Left ventricle myocardium inferior (tissue), 1 donor: ENCODE measurements at places on chromosomes 6 and 20. TPM values are rescaled to one million over a fixed set of nuclear protein-coding genes. Genes with fewer than 3 reads are reported as not detected.
A peak's percentile ranks its signal among the peaks of the same experiment; 100 is the strongest.

GRCh38 chr6:149236589-149236988, 80.9 kb upstream of the TAB2 start:
- H3K36me3 ChIP-seq: no peaks in the 10 kb centered on the region
- no peak overlapping the region for H3K27ac ChIP-seq
- peaks cover 14% of the 10 kb centered on the region for H3K4me1 ChIP-seq
- no peak for DNase-seq
- H3K4me3 ChIP-seq: no peak overlapping the region

DNA sequence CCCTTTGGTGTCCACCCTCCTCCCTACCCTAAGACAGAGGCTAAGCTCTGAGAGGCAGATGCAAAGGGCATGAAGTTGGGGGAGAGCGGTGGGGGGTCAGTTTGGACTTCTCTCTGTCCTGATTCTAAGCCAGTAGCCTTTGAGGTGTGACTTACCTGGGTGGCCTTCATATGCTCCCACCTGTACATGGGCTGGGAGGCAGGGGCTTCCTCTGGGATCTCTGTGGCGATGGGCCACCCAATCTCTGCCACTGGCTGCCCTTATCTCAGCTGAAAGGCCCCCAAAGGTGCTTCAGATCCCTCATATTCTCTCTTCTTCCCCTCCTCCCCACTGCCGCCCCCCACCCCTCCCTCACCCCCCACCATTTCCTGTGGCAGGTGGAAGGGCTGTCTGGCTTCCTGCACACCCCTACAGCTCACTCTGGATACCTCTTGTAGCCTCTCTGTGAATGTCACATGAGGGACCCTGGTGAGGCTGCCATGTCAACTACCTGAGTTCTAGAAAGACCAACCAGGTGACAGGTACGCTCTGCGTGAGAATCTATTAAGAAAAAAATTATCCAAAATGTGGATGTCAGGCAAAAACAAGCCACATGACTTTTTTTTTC, 34.0 kb downstream of the PNLDC1 start:
- no peak overlapping the region for H3K4me3 ChIP-seq
- H3K27me3 ChIP-seq: peaks cover 14% of the 10 kb centered on the region
- no peaks in the 10 kb centered on the region for H3K36me3 ChIP-seq
- H3K27ac ChIP-seq: peak overlapping the region; percentile 12
- DNase-seq: no peak

- H3K36me3 ChIP-seq: no peaks in the 10 kb centered on the region
- peaks cover 95% of the 10 kb centered on the region for H3K27me3 ChIP-seq
- H3K4me3 ChIP-seq: no peak overlapping the region
- DNase-seq: peak; percentile 66
These were observed 8.9 kb downstream of the VSTM2L start for GRCh38 chr20:37911838-37912281.

The ZNF334 gene
- 0.71 TPM for total RNA-seq

- DNase-seq: no peak
- H3K4me3 ChIP-seq: no peak overlapping the region
- peaks cover 7% of the 10 kb centered on the region for H3K36me3 ChIP-seq
- H3K27ac ChIP-seq: no peak overlapping the region
These were observed 46.2 kb downstream of the HACE1 start for GRCh38 chr6:104813552-104813951.

The F13A1 gene
- total RNA-seq: 93.1 TPM

GRCh38 chr6:157668009-157668401, 155.0 kb upstream of the SNX9 start:
- peaks cover 2% of the 10 kb centered on the region for H3K36me3 ChIP-seq
- H3K4me1 ChIP-seq: peaks cover 26% of the 10 kb centered on the region
- H3K27ac ChIP-seq: no peak overlapping the region
- H3K4me3 ChIP-seq: no peak overlapping the region

DNA sequence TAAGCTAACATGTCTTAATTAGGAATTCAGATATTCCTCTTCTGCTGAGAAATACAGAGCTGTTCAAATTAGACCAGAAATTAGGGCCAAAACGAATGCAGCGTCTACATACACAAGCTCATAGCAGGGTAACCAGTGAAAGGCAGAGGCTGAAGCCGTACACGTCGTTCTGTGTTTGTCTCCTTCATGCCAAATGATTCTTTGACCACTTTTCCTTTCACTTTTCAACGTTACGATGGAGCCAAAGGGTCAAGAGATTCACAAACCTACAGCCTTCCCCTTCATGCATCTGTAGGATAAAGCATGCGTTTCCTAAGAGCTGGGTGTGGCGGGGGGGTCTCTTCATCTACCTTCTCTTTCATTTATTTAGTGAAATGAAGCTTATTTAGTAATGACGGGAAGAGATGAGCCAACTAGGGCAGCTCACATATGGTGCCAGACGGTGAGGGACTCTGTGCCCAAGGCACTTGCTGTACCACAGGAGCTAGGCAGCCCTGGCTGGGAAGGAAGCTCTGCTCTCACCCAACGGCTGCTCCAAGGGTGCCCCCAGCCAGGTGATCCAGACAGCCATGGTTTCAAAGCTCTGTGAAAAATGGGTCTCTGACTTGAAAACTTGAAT, 178.0 kb downstream of the ATXN1 start:
- peak overlapping the region; percentile 20 for H3K4me3 ChIP-seq
- peak overlapping the region; percentile 35 for H3K27ac ChIP-seq
- H3K4me1 ChIP-seq: peaks cover 11% of the 10 kb centered on the region
- no peak for DNase-seq
- H3K36me3 ChIP-seq: peaks cover 11% of the 10 kb centered on the region

GRCh38 chr6:169646906-169647567, 54.8 kb downstream of the WDR27 start:
- H3K4me1 ChIP-seq: no peaks in the 10 kb centered on the region
- DNase-seq: no peak
- no peak overlapping the region for H3K4me3 ChIP-seq
- no peak overlapping the region for H3K27ac ChIP-seq

DNA sequence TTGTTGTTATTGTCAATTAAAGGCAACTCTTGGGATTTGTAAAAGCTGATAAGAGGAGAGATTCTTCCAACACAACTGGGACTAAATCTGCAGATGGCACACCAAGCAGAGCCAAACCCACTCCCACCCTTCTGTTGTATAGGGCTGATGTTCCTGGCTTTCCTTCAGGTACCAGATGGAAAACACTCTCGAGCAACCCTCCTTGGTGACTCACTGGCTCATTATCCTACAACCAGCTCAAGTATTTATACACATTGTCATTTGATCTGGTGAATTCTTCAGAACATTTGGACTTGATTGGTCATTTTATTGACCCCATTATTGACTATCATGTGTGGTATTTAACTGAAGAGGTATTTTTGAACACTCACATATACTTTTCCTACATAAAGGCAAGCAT, 190.3 kb upstream of the PCSK2 start:
- H3K36me3 ChIP-seq: no peaks in the 10 kb centered on the region
- no peak overlapping the region for H3K27ac ChIP-seq
- H3K4me3 ChIP-seq: no peak overlapping the region

The NRN1 gene
- total RNA-seq: 8.8 TPM

The ATAT1 gene
- total RNA-seq: 2.7 TPM

The POU3F2 gene
- not detected for total RNA-seq

GRCh38 chr6:45599053-45599452, 221.3 kb upstream of the SUPT3H start:
- H3K4me1 ChIP-seq: peaks cover 12% of the 10 kb centered on the region
- H3K27ac ChIP-seq: no peak overlapping the region

DNA sequence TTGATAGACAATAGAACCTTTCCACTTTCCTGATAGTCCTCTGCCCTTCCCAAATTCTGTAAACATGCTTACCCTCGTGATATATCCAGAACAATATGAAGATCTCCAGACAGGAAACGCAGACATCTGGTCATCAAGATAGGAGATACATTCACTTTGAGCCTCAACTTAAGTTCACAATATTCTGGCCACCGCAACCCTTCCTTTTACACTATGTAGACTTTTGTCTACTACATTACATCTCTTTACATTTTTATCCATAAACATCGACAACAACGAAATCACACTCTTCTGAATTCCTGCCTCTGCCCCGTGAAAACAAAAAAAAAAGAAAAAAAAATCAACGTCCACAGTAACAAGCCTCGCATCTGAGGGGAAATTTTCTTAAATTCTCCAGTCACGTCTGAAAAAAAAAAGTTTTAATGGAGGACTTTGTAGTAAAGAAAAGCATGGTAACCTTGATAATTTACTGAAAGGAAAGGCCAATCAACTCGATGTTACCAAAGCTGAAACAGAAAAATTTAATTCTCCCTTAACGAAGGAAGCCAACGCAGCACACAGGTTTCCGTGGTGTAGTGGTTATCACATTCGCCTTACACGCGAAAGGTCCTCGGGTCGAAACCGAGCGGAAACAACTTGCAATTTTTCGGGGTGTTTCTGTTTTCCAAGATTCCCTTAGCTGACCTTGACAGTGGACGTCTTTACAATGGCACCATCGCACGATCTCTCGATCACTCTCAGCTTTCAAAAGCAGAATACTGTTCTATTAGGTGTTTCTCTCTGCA, 21.8 kb downstream of the POM121L2 start:
- H3K4me3 ChIP-seq: no peak overlapping the region
- no peaks in the 10 kb centered on the region for H3K4me1 ChIP-seq
- no peak for DNase-seq

DNA sequence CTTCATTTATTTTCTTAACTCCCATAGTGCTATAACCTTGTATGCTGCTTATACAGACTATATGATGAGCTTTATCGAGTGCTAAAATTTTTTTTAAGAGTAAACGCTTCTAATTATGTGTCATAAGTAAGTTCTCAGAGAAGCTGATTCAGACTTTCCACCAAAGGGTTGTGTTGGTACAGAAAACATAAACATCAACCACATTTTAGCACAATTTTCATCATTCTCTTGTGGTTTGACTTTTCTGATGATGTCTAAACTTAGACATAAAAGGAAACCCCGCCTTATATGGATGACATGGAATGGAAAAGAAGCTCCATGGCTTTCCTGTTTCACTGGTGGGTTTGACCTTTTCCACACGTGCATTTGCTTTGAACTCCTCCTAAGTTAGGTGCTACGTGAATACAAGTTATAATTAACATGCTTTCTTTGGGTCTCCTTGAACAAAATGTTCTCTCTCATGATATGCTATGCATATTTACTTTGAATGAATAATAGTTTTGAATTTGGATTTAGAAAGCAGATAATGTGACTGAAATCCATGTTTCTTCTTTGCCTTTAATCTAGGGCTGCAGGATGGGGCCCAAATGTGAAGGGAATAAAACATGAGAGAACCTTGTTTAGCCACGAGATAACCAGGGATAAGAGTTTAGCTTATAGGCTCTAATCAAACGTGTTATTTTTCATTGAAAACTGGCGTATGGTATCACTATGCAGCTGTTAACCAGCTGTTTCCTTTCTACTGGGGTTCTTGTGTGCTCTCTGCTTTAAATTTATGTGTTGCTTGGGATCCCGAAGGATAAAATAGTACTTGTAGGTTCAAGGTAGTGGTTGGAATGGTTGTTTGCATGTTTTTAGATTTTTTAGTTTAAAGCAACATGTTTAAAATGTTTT, 127.1 kb upstream of the AHI1 start:
- H3K27me3 ChIP-seq: no peaks in the 10 kb centered on the region
- no peaks in the 10 kb centered on the region for H3K36me3 ChIP-seq
- H3K4me1 ChIP-seq: no peaks in the 10 kb centered on the region
- no peak for DNase-seq

- no peaks in the 10 kb centered on the region for H3K27me3 ChIP-seq
- H3K27ac ChIP-seq: peak overlapping the region; percentile 48
- peaks cover 7% of the 10 kb centered on the region for H3K4me1 ChIP-seq
- no peaks in the 10 kb centered on the region for H3K36me3 ChIP-seq
- DNase-seq: no peak
These were observed 126.4 kb downstream of the CEP57L1 start for GRCh38 chr6:109221543-109222195.

- no peaks in the 10 kb centered on the region for H3K36me3 ChIP-seq
- H3K4me1 ChIP-seq: peaks cover 58% of the 10 kb centered on the region
- peaks cover 5% of the 10 kb centered on the region for H3K27me3 ChIP-seq
- DNase-seq: no peak
- H3K4me3 ChIP-seq: no peak overlapping the region
- H3K27ac ChIP-seq: no peak overlapping the region
These were observed 36.9 kb upstream of the CD93 start for GRCh38 chr20:23122796-23123655.

DNA sequence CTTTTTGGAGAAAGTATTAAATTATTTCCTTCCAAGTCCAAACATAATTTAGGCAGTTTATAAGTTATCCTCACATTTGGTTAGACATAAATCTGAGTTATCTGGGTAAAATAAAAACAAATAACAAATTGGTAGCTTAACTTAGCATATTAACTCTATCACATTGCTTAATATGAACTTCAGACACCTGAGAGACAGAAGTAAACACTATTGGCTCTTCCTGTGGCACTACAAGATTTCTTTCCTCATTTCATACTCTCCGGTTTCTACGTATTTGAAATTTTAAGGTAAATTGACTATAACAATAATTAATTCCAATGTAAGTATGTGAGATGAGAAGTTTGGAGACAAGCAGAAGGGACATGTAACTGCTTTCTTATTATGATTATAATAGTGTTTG, 106.8 kb downstream of the TRMT11 start:
- H3K4me3 ChIP-seq: no peak overlapping the region
- no peaks in the 10 kb centered on the region for H3K36me3 ChIP-seq

DNA sequence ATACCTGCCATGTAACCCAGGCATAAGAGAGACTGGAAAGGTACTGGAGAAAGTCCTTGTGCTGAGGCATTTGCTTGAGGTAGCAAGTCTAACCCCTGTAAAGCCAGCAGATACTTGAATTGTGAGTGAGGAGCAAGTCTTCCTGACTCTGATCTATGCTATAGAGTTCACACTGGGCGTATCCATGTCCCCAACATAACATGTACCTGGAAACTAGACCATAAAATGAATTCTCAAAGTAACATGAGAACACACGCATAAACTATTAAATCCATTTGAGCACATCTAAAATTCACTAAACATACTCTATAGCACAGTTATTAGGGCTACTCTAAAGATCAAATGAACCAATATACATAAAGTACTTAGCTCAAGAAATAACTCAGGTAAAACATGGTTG, 2.0 kb downstream of the NHSL1 start:
- no peak for DNase-seq
- H3K4me1 ChIP-seq: peaks cover 71% of the 10 kb centered on the region
- no peak overlapping the region for H3K4me3 ChIP-seq

GRCh38 chr6:31878726-31879125, at the start of gene SLC44A4:
Gene SLC44A4 (minus strand): TSS chr6:31878997. CDS start chr6:31878980, 17 bp downstream.
- no peaks in the 10 kb centered on the region for H3K27me3 ChIP-seq
- H3K4me1 ChIP-seq: no peaks in the 10 kb centered on the region
- no peak for DNase-seq
